Right lobe of liver (tissue), 6 donors: ENCODE measurements at places on chromosomes 12 and 14. TPM values are rescaled to one million over a fixed set of nuclear protein-coding genes. Genes with fewer than 3 reads are reported as not detected.

Gene TAS2R31
- 4.9 TPM for total RNA-seq

DNA sequence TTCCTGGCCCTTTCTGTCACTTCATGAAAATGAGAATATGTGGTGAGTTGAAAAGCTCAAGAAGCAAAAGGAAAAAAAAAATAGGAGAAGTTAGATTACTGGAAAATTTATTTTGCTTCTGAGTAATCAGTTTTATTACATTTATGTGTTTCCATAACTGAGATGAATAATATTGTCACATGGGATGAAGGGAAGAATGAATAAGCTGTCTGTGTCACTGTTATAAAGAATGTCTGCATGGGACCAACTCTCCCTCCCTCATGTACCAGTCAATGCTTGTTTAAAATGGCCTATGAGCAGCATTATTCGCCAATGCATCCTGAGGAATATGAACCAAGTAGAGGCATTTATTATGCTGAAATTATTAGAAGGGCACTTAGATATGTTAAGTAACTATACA is 246.3 kb downstream of the PRKD1 start:
- no peak for DNase-seq

GRCh38 chr12:128008341-128008740 is 258.6 kb upstream of the TMEM132C start:
- DNase-seq, result no peak

- no peak for DNase-seq
Observed at GRCh38 chr14:90447720-90448497, 51.1 kb downstream of the CALM1 start.
